ENCODE measurements at places on chromosomes 5 and 9. TPM values are rescaled to one million over a fixed set of nuclear protein-coding genes. Genes with fewer than 3 reads are reported as not detected.

DNA sequence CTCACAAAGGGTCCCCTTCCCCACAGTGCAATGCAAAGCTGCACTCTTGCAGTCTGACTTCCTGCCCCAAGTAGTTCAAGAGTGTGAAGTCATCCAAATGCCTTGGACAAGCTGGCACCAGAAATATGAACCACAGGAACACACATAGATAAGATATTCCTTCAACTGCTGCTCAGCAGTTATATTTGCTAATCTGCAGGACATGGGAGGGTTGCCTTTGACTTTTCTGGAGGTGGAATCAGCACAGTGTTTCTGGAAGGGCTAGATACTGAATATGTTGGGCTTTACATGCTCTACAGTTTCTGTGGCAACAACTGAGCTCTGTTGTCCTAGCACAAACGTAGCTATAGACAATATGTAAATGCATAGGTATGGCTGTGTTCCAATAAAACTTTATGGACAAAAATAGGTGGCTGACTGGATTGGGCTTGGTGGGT lies 96.7 kb upstream of the PCA3 start:
- no peak for DNase-seq
- no peaks in the 10 kb centered on the region for H3K36me3 ChIP-seq
- no peaks in the 10 kb centered on the region for H3K27me3 ChIP-seq
- no peaks in the 10 kb centered on the region for H3K4me1 ChIP-seq
- no peak overlapping the region for H3K4me3 ChIP-seq
- H3K27ac ChIP-seq, result no peak overlapping the region

GRCh38 chr5:36444582-36445418 lies 143.1 kb upstream of the RANBP3L start:
- no peaks in the 10 kb centered on the region for H3K27me3 ChIP-seq
- H3K4me3 ChIP-seq, result no peak overlapping the region
- peaks cover 5% of the 10 kb centered on the region for H3K4me1 ChIP-seq
- DNase-seq, result peak; percentile 31
- peak overlapping the region; percentile 51 for H3K27ac ChIP-seq

- H3K27ac ChIP-seq, result no peak overlapping the region
- H3K4me1 ChIP-seq, result no peaks in the 10 kb centered on the region
- H3K36me3 ChIP-seq, result no peaks in the 10 kb centered on the region
Measured at GRCh38 chr9:124894035-124894740, 32.3 kb downstream of the ARPC5L start.

GRCh38 chr5:126122942-126123341 lies 300.3 kb upstream of the GRAMD2B start:
- H3K4me3 ChIP-seq, result no peak overlapping the region
- no peak overlapping the region for H3K27ac ChIP-seq
- no peaks in the 10 kb centered on the region for H3K4me1 ChIP-seq
- no peak for DNase-seq

DNA sequence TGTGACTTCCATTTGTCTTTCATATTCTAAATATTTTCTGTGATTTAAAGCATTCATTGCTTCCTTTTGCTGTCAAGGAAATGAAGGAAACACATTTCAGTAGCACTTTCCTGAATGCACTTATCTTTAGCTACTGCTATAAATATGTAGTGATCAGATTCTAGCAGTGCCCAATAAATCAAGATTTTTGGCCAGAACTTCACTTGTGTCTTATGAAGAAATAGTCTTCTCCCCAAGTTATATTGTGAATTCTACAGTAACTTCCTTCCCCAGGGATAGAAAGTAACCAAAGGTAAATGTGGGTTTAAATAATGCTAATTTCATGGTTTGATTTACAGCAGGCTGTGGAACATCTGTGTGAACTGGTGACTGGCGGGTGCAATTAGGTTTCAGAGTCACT lies 77.9 kb downstream of the DMRT2 start:
- no peaks in the 10 kb centered on the region for H3K27me3 ChIP-seq
- no peaks in the 10 kb centered on the region for H3K4me1 ChIP-seq
- H3K4me3 ChIP-seq, result no peak overlapping the region
- H3K27ac ChIP-seq, result no peak overlapping the region
- no peak for DNase-seq
- H3K36me3 ChIP-seq, result no peaks in the 10 kb centered on the region

- peaks cover 25% of the 10 kb centered on the region for H3K4me1 ChIP-seq
- peak overlapping the region; percentile 49 for H3K27ac ChIP-seq
- DNase-seq, result peak; percentile 79
Measured at GRCh38 chr5:137833463-137833862, 34.2 kb upstream of the MYOT start.

DNA sequence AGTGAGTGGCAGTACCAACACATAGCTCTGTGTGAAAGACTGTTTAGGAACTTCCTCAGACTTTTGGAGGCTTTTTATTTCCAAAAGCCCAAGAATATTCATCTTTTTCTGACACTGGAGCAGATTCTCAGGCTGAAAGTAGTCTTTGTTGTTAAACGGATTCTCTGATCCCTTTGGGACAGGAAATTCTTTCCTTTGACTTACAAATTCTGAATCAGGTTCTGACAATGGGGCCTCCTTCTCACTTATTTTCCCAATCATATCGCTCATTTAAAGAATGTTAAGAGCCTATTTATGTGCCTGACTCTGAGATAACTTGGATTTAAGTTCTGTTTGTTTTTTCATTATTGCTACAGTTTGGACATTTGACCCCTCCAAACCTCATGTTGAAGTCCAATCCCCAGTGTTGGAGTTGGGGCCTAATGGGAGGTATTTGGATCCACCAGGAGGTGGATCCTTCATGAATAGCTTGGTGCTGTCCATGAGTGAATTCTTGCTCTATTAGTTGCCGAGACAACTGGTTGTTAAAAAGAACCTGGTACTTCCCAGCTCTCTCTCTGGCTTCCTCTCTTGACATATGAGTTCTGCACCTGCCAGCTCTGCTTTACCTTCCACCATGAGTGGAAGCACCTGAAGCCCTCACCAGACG lies 4.1 kb upstream of the ADGRV1 start:
- no peak overlapping the region for H3K4me3 ChIP-seq
- H3K4me1 ChIP-seq, result no peaks in the 10 kb centered on the region

DNA sequence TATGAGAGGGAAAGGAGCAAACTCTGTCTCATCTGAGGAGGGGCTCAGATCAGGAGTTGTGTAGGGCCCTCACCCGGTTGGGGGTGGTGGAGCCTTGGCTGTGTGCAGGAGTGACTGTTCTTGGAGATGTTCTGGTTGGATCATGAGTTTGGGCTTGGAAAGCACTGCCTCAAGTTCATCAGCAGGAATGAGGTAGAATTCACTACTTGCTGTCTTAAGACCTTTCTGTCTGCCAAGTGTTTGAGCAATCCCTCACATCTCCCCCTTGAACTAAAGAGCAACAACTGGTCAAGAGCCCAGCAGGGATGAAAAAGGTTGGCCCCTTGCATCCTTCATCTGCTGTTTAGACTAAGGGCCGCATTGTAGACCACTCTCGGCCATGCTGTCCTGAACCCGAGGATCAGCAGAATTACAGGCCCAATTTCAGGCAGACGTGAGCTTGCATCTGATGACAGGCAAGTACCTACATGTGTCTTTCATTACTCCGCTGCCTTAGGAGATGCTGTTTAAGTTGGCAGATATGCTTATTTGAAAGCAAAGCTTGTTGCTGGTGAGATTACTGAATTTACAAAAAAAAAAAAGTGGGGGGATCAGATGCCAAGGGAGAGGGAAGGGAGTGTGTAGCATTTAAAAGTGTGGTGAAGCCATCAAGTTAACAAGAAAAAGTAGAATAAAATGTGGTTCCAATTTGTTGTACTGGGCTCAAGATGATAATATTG lies 36.4 kb downstream of the PIK3R1 start:
- DNase-seq, result no peak
- H3K36me3 ChIP-seq, result no peaks in the 10 kb centered on the region
- H3K27me3 ChIP-seq, result no peaks in the 10 kb centered on the region
- H3K4me3 ChIP-seq, result no peak overlapping the region

GRCh38 chr9:83956436-83957247 lies 23.4 kb downstream of the HNRNPK start:
- peak; percentile 72 for DNase-seq
- no peaks in the 10 kb centered on the region for H3K27me3 ChIP-seq
- peak overlapping the region; percentile 30 for H3K4me3 ChIP-seq
- peaks cover 19% of the 10 kb centered on the region for H3K4me1 ChIP-seq
- peak overlapping the region; percentile 85 for H3K27ac ChIP-seq

DNA sequence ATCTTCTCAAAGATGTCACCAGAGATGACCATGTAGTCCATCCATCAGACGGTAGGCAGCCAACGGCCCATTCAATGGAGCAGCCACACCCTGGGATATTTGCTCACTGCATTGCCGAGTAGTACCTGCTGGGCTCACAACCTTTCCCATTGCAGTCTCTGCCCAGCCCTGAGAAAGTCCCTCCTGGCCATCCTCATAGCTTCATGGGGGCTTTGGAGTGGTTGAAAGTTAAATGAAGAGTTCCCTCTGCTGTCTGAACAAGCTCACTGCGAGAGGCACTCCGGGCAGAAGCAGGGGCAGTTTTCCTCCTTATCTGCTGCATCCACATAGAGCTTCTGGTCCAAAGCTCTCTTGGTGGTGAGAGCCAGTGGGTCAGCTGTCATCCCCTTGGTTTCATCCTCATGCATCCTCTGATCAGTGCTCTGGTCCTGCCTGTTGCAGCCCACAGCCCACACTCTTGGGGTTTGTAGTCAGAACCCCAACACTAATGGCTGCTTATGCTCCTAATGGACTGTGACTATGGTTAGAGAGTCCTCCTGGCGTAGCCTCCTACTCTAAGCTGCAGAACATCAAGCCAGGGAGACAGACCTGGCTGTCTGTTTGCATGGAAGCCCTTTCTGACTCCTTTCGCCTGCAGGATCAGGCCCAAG lies 23.3 kb downstream of the TNFSF8 start:
- no peak overlapping the region for H3K4me3 ChIP-seq
- no peaks in the 10 kb centered on the region for H3K27me3 ChIP-seq
- H3K4me1 ChIP-seq, result no peaks in the 10 kb centered on the region
- no peak for DNase-seq
- no peak overlapping the region for H3K27ac ChIP-seq

DNA sequence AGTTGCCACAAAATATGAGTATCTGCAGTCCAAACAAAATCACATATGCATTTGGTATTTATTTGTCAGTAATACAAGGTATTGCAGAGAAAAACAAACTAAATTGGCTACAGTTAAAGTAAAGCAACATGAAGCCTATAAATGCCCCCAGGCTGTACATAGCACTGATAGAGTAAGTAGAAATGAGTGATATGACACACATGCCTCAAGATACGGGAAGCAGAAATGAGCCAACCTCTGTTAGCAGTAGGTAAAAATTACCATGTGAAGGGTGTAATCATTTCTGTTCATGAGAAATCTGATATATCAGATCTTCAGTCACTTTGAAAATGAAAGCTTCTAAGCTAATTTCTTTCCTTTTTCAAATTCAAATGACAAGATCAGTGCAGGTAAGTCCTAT lies 131.1 kb downstream of the CHSY3 start:
- no peaks in the 10 kb centered on the region for H3K4me1 ChIP-seq
- H3K36me3 ChIP-seq, result no peaks in the 10 kb centered on the region
- DNase-seq, result no peak
- H3K27me3 ChIP-seq, result no peaks in the 10 kb centered on the region

DNA sequence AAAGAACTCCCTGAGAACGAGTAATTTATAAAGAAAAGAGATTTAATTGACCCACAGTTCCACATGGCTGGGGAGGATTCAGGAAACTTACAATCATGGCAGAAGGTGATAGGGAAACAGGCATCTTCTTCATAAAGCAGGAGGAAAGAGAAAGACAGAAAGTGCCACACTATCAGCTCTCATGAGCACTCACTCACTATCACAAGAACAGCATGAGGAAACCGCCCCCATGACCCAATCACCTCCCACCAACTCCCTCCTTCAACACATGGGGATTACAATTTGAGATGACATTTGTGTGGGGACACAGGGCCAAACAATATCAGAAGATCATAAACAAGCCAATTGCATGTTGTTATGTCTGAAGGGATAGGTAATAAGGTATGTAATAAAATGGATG lies 935.9 kb upstream of the COX7C start:
- H3K36me3 ChIP-seq, result no peaks in the 10 kb centered on the region
- no peak overlapping the region for H3K4me3 ChIP-seq
- no peak overlapping the region for H3K27ac ChIP-seq
- no peaks in the 10 kb centered on the region for H3K4me1 ChIP-seq

GRCh38 chr5:69160651-69161050 lies 6.3 kb upstream of the CCNB1 start:
- DNase-seq, result no peak
- no peak overlapping the region for H3K4me3 ChIP-seq
- H3K36me3 ChIP-seq, result no peaks in the 10 kb centered on the region
- no peaks in the 10 kb centered on the region for H3K4me1 ChIP-seq
- H3K27ac ChIP-seq, result no peak overlapping the region

GRCh38 chr9:126523611-126524111 lies 90.1 kb upstream of the LMX1B start:
- no peak overlapping the region for H3K4me3 ChIP-seq
- H3K27me3 ChIP-seq, result peaks cover 4% of the 10 kb centered on the region
- no peak overlapping the region for H3K27ac ChIP-seq
- DNase-seq, result peak; percentile 21
- no peaks in the 10 kb centered on the region for H3K4me1 ChIP-seq

DNA sequence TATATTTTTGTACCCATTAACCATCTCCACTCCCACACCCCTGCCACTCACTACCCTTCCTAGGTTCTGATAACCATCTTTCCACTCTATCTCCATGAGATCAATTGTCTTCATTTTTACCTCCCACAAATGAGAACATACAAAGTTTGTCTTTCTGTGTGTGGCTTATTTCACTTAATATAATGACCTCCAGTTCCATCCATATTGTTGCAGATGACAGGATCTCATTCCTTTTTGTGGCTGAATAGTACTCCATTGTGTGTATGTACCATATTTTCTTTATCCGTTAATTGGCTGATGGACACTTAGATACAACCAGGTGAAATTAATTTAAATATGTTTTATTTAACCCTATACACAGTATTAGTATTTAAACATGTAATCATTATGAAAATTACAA lies 552.9 kb downstream of the PDE4D start:
- H3K27ac ChIP-seq, result no peak overlapping the region
- H3K4me1 ChIP-seq, result no peaks in the 10 kb centered on the region
- H3K4me3 ChIP-seq, result no peak overlapping the region
- no peak for DNase-seq
- no peaks in the 10 kb centered on the region for H3K27me3 ChIP-seq

MEIKIN gene
- not detected for total RNA-seq

KCNV2 gene
- not detected for total RNA-seq

MARCOL gene
- not detected for total RNA-seq

NRG2 gene
- total RNA-seq, result 9.0 TPM

ST8SIA4 gene
- total RNA-seq, result 9.8 TPM

LVRN gene
- total RNA-seq, result 0.25 TPM

FABP6 gene
- 7.7 TPM for total RNA-seq

PHYHD1 gene
- 51.1 TPM for total RNA-seq

IL13 gene
- not detected for total RNA-seq

SLC9A3 gene
- total RNA-seq, result 2.1 TPM

PLCXD3 gene
- 9.5 TPM for total RNA-seq

RANBP6 gene
- total RNA-seq, result 24.2 TPM
